Stimulated activated CD8-positive, alpha-beta memory T cell treated with anti-CD3 and anti-CD28 coated beads, Interleukin-7, amount 100 ng/mL, for 4 hours (primary cell): ENCODE measurements at places on chromosomes 3 and 15.

- no peak for DNase-seq
Observed at GRCh38 chr15:93025625-93025982, 63.4 kb downstream of the RGMA start.

- DNase-seq, result no peak
Observed at GRCh38 chr3:126918355-126918821, 64.5 kb upstream of the PLXNA1 start.

DNA sequence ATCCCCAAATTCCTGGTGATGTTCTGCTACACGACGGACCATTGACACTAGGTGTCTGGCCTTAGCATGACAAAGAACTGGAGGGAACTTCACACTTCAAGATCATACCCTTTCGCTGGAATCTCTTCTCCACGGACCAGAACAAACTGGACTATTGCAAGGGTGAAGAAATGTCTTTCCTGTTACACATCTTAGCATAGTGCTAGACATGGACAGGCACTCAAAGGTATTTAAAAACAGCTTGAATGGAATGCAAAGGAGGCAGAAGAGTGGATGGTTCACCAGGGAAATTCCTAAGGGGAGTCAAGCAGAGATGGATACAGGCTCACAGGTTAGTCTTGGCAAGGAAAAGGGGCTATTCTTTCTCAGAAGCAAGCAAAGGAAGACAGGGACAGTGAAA, 33.5 kb upstream of the PDZRN3 start:
- no peak for DNase-seq

GRCh38 chr3:106797461-106797860, 579.8 kb upstream of the CCDC54 start:
- no peak for DNase-seq
